NCI-H1092 treated with DMSO at 0.1 percent for 48 hours (cell line): ENCODE measurements at places on chromosomes 2 and 18.

- DNase-seq, result no peak
Observed at GRCh38 chr2:36367486-36367885, 11.9 kb downstream of the CRIM1 start.

DNA sequence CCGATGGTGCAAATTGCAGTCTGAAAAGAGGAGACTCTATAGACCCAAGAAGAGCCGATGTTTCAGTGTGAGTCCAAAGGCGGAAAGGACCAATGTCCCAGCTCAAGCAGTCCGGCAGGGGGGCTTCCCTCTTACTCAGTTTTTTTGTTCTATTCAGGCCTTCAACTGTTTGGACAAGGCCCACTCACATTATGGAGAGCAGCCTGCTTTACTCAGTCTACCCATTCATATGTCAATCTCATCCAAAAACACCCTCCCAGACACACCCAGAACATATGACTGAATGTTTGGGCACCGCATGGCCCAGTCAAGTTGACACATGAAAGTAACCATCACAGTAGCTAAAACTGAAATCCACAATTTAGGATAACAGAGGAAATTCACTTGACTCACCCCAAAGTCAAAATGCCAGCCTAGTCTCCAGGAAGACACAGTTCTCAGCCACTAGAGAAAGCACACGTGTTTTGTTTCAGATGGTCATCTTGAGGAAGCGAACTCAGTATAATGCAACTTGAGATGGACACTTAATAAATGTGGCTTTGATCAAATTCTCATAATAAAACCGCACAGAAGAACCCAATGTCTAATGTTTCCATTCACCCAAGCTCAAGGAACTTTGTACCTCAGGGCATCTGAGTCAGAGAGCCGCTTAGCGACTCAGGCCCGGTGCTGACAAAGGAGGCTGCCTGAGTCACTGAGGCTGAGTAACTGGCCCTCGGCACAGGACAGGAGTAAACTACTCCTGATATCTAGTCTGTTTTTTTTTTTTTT, 2.4 kb downstream of the FHL2 start:
- no peak for DNase-seq

- no peak for DNase-seq
Observed at GRCh38 chr18:37445368-37445767, 120.2 kb downstream of the CELF4 start.

GRCh38 chr2:91442246-91442905, 2750.9 kb downstream of the RPIA start:
- no peak for DNase-seq

DNA sequence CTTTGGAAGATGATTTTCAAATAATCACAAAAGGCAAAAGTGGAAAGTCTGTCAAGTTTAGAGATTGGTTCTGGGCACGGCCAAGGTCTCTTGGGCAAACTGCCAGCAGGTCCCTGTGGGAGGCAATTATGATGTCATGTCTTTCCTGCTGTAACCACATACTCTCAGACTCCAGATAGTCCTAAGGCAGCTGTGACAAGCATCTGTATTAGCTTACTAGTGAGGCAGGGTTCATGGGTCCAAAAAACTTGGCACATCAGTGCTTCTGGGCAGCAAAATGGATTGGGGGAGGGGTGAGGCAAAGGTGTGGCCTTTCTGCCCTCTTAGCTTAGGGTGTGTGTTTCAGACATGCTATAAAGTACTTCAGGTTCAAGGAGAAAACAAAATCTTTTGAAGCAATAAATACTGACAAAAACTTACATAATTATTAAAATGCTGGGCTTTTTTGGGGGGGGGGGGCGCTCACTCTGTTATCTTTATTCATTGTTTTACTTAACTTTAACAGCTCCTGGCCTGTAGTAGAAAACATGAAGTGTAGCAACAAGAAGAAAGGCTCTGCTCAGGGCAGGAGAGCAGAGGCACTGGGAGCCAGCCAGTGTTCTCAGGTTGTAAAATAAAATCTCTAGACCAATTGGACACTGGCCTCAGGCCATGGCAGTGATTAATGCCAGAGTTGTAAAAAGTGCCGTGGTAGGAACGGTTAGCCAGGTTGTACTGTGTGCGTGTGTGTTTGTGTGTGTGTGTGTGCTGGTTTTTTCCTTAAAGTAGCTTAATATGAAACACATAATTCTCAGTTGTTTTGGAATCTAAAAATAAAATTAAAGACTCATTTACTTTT, 14.3 kb upstream of the TANC1 start:
- peak; percentile 42 for DNase-seq

DNA sequence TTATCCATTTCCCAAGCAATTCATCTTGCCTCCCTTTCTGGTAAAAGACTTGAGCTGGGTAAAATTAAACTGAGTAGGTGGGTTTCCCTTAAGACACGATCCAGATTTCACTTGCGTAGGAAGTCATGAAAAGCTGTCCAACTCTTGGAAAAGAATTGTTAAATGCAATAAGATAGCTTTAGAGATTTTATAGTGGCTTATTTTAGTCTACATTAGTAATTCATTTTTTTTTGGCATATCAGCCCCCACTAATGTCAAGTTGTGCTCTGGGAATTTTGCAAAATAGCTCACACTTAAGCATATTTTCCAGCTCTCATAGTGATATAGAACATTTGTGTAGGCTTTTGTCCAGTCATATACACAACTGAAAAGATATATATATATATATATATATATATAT, 344.7 kb upstream of the FIGN start:
- DNase-seq, result no peak

- no peak for DNase-seq
Observed at GRCh38 chr2:216056739-216057138, 24.9 kb downstream of the PECR start.

DNA sequence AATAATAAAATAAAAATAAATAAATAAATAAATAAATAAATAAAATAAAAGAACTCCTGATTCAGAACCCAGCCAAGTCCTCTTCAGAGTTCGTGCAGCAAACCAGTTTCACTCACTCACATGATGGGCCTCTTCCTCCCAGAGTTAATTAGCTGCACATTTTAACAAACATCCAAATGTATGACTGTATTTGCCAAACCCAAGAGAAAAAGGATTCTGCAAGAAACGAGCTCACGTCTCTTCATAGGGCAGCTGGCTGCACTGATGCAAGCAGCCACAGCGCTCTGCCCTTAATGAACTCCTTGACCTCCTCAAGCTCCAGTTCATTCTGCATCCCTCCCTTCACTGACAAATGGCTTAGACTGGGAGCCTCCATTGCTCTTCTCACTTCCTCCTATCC, 55.1 kb downstream of the MREG start:
- no peak for DNase-seq

GRCh38 chr2:25072606-25073005, 30.7 kb downstream of the EFR3B start:
- DNase-seq, result no peak

DNA sequence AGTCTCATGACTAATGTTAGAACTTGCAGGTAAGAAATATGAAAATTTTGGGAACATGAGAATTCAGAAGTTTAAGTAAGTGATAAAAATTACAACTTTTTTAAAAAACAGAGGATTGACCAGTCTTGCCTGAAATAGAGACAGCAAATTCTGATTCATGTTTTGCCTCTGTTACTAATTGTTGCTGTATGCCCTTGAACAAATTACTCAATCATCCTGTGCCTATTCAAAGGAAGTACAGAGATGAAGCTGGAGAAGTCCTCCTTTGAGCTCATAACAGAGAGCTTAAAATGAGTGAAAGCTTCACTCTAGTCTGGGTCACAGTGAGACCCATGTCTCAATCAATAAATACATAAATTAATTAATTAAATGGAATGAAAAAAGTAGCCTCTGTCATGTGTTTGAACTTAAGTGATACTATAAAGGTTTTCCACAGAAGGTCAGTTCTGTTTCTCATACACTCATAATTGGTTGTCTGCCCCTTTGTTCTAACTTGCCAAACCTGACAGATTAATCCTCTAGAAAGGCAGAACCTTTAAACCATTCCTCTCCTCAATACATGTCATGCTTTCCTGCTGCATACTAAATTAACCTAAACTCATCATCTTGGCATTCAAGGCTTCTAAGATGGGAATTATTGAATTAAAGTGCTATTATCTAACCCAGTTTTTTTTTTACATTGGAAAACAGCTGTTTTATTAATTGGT, 374.6 kb upstream of the LRATD1 start:
- no peak for DNase-seq

DNA sequence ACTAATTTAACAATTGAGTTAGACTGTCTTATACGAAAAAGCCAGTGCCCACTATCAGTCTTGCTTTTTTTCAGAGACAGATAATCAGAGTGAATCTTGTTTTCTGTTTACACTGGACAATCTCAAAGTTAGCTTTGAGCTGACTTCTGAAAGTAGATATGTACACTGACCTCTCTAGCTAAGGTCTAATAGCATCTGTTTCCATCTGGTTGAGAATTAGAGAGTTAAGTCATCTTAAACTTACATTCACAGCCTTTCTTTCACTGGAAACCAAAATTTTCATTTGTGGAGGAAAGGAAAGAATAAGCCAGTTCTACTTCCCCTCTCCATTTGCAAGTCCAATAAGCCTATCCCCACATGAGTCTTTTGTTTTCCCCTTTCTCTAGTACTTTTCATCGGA, 89.3 kb downstream of the VRK2 start:
- no peak for DNase-seq

- no peak for DNase-seq
Observed at GRCh38 chr2:26519396-26520147, 41.6 kb upstream of the OTOF start.

GRCh38 chr2:34261701-34262100, 662.6 kb upstream of the FAM98A start:
- DNase-seq, result no peak

DNA sequence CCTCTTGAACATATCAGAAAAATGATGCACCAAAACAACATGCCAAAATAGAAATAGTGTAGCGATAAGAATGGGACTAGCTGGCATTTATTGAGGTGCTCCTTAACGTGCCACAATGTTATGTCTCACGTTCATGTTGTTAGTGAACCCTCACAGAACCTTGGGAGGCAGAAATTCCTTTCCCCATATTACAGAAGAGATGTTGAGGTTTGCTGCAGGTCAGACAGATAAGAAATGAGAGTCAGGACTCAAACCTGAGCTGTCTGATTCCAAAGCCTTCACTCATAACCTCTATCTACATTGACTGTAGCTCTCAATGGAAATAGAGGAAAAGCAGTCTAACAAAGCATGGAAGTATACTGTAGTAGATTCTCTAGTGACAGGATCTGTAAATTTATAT, 163.3 kb upstream of the STK17B start:
- no peak for DNase-seq

GRCh38 chr2:10473121-10473756, 25.1 kb upstream of the ODC1 start:
- no peak for DNase-seq

GRCh38 chr2:105879106-105879802, 134.5 kb downstream of the NCK2 start:
- DNase-seq, result no peak

- DNase-seq, result no peak
Observed at GRCh38 chr2:26583381-26583911, 57.7 kb downstream of the CIB4 start.

DNA sequence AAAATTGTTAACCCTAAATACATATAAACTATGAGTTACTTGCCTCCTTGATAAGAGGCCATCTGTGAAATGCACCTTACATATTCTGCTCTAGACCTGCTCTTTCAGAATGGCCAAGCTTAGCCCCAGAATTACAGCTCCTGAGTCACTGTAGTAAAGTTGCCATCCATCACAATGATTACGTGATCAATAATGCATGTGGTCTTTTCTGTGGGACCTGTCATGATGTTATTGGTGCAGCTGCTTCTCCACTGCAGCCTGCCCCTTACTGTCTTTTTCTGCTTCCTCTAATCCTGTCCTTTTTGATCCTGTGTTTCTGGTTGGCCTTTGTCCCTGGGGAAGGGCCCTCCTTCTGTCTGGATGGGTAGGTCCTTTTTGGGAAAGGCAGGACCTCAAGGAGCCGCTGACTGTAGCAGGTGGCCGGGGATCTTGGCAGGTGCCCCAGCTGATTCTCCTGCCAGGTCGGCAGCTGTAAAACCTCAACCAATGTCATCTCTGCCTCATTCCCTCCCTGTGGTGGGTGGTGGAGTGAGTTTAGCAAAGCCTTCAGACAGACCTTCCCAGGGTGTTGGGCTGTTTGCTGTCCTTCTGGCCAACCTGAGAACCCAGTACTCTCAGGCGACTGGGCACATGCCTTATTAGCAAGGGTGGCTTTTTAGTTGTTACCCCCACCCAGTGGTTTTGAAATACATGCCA, 126.2 kb upstream of the EML6 start:
- DNase-seq, result peak; percentile 74

DNA sequence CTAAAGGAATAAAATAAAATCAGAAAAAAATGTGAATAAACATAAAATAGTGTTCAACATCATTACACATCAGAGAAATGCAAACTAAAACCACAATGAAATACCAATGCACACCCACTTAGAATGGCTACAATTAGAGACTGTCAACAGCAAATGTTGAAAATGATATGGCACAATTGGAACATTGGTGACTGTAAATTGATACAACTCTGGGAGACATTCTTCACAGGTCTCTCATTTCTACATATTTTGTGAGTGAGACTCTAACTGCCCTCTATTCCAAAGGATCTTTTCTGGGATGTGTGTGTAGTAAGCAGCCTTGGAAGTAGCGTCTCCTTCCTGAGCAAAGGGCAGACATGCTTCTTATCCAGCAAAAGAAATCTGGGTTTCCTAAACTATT, 323.0 kb downstream of the FBXO15 start:
- DNase-seq, result no peak

DNA sequence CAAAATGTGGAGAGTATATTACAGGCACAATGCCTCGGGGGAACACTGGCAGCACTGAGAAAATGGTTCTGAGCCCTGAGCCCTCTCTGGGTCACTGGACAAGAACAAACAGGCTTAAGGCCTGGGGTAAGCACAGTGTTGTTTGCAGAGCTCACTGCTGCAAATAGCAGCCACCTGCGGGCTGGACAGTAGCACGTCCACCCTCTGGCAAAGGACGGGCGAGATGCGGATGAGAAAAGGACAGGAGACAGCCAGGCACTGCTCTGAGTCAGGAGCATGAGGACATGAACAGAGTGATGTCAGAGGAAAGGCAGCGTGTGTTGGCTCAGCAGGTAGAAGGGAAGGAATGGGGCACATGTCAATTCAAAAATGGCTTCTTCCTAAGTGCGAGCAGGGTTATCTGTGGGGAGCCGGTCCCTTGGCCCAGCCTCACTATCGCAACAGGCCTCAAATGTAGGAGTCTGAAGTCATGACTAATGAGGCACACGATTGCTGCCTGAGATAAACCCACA, 25.9 kb upstream of the NEB start:
- no peak for DNase-seq

- DNase-seq, result no peak
Observed at GRCh38 chr2:54585136-54585733, 129.1 kb downstream of the SPTBN1 start.

DNA sequence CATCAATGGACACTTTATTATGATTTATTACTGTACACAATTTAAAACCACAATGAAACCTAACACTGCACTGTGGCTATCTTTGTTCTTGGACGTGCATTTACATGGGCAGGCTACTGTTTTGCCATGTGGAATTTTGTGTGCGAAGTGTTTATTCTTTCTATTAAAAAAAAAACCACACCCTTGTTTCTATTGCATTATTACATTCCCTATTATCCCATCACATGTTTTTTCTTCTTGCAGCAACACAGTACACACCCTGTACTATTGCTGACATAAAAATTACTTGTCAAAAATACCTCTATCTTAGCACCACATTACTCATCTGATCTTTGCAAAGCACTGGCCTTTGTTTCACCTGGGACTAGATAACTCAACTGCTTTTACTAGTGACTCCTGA, 1.5 kb downstream of the RNF152 start:
- DNase-seq, result no peak
